ENCODE measurements at places on chromosomes 12 and 14.
A peak's percentile ranks its signal among the peaks of the same experiment; 100 is the strongest.

DNA sequence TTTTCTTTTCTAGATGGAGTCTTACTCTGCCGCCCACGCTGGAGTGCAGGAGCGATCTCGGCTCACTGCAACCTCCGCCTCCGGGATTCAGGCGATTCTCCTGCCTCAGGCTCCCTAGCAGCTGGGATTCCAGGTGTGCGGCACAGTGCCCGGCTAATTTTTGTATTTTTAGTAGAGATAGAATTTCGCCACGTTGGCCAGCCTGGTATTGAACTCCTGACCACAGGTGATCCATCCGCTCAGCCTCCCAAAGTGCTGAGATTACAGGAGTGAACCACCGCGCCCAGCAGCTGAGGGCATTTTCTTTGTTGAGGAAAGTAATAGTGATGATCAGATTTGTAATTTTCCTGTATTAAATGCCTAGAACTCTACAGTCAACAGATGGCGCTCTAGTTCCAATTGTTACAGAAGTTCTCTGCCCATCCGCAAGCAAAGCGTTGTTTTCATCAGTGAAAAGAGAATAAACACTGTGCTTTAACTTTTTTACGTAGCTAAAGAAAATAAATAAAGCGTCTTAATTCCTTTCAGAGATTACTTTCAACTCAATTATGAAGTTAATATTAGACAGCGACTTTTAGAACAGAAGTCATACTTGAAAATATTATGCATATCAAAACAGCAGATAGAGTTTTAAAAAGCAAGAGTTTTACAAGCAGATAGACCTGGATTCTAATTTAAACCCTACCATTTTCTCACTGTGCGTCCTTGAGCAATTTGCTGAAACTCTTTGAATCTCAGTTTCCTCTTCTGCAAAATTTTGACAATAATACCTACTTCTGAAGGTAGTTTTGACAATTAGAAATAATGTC is 335.1 kb downstream of the DUSP6 start:
- peak; percentile 66 for DNase-seq

DNA sequence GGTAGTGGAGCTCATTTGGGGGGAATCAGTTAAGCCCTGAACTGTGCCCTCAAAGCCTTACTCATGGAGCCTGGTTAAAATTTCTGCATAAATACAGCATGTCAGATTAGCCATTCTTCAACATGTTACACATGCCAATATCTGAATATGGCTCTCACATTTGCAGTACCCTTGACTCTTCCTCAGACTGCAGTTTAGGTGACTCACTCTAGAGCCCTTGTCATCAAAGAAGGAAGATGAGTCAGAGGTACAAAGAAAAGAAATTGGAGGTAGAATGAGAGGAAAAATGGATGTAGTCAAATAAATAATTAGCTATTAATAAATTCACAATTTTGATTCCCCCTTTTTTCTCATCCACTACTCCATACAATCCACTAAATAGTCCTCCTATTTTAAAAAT is 23.6 kb upstream of the OR4K2 start:
- no peak for DNase-seq

DNA sequence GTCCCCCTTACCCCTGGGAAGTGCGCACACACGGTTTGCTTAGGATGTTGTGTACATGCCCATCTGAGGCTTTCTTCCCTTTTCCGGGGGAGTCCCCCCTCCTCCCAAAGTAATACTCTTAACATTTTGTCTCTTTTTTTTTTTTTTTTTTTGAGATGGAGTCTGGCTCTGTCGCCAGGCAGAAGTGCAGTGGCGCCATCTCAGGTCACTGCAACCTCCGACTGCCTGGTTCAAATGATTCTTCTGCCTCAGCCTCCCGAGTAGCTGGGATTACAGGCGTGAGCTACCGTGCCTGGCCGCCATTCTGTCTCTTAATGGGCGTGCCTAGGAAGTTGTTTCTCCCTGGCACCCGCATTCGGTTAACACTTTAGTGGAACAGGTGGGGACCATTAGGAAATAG is 4.5 kb upstream of the GMFB start:
- no peak for DNase-seq

DNA sequence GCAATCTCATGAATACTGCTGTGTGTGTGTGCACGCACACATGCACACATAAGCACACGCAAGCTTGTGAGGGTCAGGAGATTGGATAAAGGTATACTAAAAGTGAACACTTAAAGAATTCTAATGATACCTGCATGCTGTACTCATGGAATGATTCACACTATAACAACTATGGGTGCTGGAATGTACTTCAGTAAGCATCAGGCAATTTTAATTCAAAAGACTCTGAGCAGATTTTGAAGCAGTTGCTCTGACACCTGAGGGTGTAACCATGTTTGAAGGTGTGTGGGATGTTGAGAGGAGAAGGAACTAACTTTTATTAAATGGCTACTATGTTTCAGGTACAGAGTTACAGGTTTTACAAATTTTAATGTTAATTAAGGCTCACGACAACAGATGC is 61.6 kb downstream of the GARIN6 start:
- no peak for DNase-seq

DNA sequence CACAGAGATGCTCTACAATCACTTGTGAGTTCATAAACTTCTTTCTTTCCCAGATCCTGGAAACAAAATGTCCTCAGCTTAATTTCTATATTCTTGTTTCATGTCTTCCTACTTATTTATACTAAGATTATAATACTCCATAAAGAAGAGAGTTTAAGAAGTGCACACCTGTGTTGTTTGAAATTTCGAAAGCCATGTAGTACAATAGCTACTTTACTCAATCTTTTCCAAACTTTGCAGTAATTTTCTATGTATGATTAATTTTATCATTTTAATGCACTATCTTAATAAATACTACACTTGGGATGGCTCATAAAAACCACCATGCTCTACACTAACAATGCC is 300 bp upstream of the TTC5 start:
- no peak for DNase-seq

GRCh38 chr12:117192057-117192456 is 1.8 kb upstream of the FBXO21 start:
- peak; percentile 7 for DNase-seq

GRCh38 chr12:113831016-113831415 is 135.1 kb downstream of the RBM19 start:
- DNase-seq, result no peak

DNA sequence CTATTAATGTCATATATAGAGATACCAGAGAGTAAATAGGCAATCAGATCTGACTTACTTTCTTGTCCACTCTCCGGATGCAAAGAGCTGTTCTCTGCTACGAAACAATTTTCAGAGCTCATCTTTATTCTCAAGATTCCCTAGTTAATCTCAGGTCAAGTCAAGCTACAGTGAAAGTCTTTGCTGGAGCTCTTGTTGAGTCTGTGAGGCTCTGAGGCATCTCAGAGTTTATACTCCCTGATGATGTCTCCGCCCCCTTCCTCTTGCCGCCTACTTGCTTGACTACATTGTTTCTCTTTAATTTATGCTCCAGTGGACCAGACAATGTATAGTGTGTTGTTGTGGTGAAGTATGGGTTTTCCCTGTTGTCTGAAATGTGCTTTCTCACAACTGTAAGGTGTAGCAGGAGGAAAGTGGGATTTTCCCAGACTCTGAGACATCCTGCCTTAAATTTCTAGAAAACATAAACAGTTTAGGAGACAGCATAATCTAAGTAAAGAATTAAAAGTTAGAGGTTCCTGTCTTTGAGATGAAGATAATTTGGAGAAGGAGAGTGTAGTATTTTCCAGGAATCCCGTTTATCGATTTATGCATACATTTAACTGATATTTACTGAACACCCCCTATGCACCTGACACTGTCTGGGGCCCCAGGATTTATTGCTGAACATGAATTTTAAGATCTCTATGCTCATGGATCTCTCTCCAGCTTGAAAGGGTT is at the start of gene CD69:
CD69 (minus strand) TSS at position 203 of the 720 bp plus-strand sequence; CDS start at position 122, 81 bp downstream.
- DNase-seq, result no peak

GRCh38 chr12:46164186-46164761 is 104.6 kb downstream of the SLC38A1 start:
- no peak for DNase-seq

- DNase-seq, result no peak
Measured at GRCh38 chr14:69930780-69931379, 51.7 kb downstream of the SMOC1 start.

GRCh38 chr12:105100207-105100985 is 7.1 kb upstream of the WASHC4 start:
- no peak for DNase-seq

GRCh38 chr14:92780444-92781232 is 13.5 kb upstream of the GOLGA5 start:
- DNase-seq, result no peak

DNA sequence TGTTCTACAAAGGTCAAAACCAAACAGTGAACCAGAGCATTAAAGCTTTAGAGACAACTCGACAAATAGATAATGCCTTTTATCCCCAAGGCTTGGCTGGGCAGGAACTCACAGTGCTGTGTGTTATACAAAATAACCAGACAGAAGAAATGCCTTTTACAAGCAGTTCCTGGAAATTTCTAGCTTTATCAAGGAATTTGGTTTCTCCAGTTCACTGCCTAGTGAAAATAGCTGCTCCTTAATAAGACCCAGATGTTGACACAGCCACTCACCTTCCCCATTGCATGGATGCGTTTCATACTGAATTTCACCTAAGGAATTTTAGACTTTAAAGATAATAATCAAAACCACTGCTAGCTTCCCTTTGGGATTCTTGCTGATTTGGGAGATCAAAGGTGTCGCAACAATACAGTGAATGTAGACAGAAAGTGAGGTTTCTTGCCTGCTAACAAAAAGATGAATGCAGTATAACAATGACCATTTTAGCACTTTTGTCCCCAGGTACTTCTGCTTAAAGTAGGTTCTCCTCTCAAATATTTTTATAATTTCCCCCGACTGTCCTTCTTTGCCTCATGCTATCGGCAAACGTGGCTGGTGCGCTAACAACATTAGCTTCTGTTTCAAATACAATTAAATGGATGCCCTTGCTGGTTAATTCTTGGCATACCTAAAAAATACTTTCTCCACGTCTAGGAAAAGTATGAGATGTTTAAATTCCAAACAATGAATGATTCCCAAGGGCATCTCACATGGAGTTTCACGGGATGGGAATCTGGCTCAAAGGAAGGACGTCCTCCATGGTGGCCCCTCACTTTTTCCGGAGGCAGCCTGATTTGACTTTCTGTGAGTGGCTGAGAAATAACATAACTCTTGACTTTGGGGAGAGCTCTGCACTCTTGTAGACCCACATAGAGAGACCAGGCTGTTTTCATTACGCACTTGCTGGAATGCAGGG is 162.4 kb downstream of the C12orf75 start:
- DNase-seq, result no peak

- DNase-seq, result no peak
Measured at GRCh38 chr12:13373131-13373530, 176.6 kb downstream of the EMP1 start.

DNA sequence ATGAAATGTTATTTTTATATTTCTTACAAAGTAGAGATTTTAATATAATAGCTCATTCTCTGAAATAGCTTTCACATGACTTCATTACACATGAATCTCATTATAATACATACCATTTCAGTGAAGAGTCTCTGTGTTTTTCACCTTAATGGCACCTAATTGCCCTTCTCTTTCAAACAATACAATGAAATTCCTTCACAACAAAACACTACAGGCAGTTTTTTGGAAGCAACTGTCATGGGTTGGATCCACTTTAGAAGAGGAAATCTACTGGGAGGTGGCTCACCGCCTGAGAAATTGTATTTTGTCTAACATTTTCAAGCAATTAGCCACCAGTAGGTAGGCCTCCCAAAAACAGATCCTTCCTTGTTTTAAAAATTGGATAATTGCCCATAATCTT is 40.3 kb upstream of the RGS6 start:
- no peak for DNase-seq

GRCh38 chr14:65351493-65352194 is 60.9 kb upstream of the FUT8 start:
- no peak for DNase-seq

DNA sequence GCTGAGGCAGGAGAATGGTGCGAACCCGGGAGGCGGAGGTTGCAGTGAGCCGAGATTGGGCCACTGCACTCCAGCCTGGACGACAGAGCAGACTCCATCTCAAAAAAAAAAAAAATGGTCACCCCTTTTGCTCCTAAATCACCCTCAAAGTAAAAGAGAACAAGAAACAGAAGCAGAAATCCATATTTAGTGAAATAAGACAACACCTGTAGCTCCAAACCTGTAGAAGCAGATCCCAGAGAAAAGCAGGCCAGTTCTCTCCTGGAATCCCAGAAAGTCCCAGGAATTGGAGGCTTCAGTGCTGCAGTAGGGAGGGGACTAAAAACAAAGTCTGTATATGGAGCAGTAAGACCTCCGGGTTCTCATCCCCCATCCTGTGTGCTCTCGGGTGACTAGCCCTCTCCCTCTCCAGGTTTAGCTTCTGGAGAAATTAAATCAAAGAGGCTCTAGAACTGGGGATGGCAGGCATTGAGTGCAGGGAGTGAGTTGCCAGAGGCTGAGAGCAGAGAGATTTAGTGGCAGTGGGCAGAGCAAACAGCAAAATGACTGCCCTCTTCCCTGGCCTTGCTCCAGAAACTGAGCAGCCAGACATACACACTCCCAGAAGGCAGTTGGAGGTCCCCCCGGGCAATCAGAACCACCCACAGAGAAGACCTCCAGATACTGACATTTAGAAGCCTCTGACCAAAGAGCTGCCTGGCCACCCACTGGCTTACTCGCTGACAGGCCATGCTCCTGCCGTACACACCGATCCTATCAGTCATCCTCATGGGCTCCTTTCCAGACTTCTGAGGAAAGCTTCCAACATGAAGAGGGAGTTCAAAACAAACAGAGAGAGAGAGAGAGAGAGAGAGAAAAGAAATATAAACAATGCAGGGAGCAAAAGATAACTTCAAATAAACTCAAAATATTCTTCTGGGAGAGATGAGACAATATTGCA is 6.3 kb upstream of the MLXIP start:
- peak; percentile 18 for DNase-seq

GRCh38 chr12:132600048-132601032 is 10.0 kb downstream of the LRCOL1 start:
- no peak for DNase-seq

GRCh38 chr12:72031066-72031465 is 92.4 kb downstream of the TPH2 start:
- no peak for DNase-seq

GRCh38 chr12:77214136-77214535 is 148.8 kb upstream of the E2F7 start:
- no peak for DNase-seq

DNA sequence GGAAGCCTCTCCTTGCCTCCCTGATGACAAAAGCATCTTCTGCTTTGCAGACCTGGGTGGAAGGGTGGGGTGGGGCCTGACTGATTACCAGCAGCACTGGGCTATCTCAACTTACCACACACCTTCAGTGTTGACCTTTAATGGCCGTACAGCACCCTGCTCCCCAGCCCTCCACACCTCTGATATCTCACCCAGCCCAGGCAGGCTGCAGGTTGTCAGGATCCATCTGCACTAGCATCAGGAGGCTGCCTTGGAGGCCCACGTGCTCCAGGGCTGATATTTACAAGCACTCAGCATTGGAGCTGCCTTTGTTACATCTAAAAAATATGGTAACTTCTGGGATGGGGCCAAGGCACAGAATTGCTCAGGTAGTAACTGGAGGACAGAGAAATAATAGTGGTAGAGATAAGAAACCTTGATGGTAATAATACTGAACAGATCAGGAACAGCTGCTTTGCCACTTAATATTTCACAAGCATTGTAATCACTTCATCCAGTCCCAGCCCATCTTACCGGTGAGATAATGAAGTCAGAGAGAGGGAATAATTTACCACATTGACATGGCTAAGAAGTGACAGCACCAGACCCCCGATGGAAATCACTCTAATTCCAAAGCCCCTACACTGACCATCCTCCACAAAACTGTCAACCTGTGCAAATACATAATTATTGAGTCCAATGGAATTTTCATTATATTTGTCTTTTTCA is 125.2 kb upstream of the RFLNA start:
- DNase-seq, result peak; percentile 23

GRCh38 chr12:56948457-56948777 is 9.0 kb downstream of the RDH16 start:
- DNase-seq, result no peak

Data from NCI-H1105 treated with DMSO at 0.1 percent for 48 hours (cell line).